Cardiac muscle cell (in vitro differentiated cells and primary cell): ENCODE measurements at places on chromosomes 3 and 15. TPM values are rescaled to one million over a fixed set of nuclear protein-coding genes. Genes with fewer than 3 reads are reported as not detected.

Gene CPNE9
- not detected in 2 replicates for total RNA-seq

Gene ZNF662
- 0.14 and 0.21 TPM in 2 replicates for total RNA-seq

Gene EPM2AIP1
- total RNA-seq: 24.2 and 30.7 TPM in 2 replicates

Gene P2RY12
- total RNA-seq: not detected in 2 replicates

Gene SKOR1
- 0.85 and 1.1 TPM in 2 replicates for total RNA-seq

Gene NMNAT3
- total RNA-seq: 5.0 and 16.0 TPM in 2 replicates

Gene UCN2
- 0.81 and 1.1 TPM in 2 replicates for total RNA-seq

Gene FANCD2
- total RNA-seq: 14.8 and 84.3 TPM in 2 replicates

Gene ZDHHC3
- total RNA-seq: 50.2 and 60.3 TPM in 2 replicates

Gene ERICH6
- total RNA-seq: 0.18 TPM in 1 of 2 replicates, not detected in the other

Gene CLEC3B
- 1.3 TPM in 1 of 2 replicates, not detected in the other for total RNA-seq

Gene MOBP
- total RNA-seq: not detected in 2 replicates

Gene EFCC1
- 0.11 TPM in 1 of 2 replicates, not detected in the other for total RNA-seq

DNA sequence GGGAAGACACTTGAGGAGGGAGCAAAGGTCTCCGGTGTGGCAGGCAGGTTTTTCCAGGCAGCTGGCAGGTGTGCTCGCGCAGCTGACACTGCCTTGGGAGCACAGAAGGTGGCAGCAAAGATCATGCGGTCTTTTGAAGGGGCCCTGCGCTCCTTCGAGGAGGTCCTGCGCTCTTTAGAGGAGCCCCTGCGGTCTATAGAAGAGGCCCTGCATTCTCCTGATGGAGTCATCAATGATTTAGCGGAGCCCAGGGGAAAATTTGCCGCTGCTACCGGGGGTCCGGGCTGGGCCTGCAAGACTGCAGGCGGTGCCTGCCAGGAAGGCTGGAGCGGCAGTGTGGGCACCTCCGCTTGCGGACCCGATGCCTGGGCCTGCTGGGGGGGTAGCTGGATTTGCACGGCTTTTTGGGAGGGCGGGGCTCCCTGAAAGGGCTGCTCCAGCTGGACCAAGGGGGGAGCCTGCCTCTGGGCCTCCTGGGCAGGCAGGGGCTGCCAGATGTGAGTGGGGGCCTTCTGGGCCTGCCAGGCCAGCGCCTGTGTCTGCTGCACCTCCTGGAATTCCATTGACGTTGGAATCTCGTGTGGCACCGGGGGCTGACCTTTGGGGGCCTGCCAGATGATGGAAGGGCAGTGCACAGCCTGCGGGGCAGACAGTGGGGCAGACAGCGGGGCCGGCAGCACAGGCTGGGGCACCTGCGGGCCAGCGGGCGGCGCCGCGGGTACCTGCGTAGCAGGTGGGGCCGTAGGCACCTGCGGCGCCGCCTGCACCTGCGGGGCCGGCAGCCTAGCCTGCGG lies 2.1 kb downstream of the MAGEL2 start:
- H3K36me3 ChIP-seq: no peaks in the 10 kb centered on the region
- H3K4me1 ChIP-seq: no peaks in the 10 kb centered on the region
- peak; percentile 39 for DNase-seq

DNA sequence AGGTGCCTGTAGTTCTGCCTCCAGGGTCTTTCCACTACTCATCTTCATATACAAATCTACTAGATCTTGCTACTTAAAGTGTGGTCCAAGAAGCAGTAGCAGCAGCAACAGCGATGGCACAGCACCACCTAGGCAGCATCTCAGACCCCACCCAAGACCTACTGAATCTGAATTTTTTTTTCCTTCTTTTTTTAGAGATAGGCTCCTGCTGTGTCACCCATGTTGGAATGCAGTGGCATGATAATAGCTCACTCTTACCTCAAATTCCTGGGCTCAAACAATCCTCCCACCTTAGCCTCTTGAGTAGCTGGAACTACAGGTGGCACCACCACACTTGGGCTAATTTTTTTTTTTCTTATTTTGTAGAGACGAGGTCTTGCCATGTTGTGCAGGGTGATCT lies 346.7 kb upstream of the TGFBR2 start:
- peaks cover 12% of the 10 kb centered on the region for H3K4me1 ChIP-seq
- no peaks in the 10 kb centered on the region for H3K27me3 ChIP-seq
- H3K36me3 ChIP-seq: no peaks in the 10 kb centered on the region
- H3K4me3 ChIP-seq: no peak overlapping the region
- H3K27ac ChIP-seq: no peak overlapping the region

- H3K36me3 ChIP-seq: no peaks in the 10 kb centered on the region
- no peaks in the 10 kb centered on the region for H3K4me1 ChIP-seq
- H3K4me3 ChIP-seq: no peak overlapping the region
- DNase-seq: no peak
- H3K27me3 ChIP-seq: no peaks in the 10 kb centered on the region
These were observed 163.0 kb upstream of the TMCO5A start for GRCh38 chr15:37771465-37771864.

GRCh38 chr15:80744826-80745225 lies 34.3 kb upstream of the CEMIP start:
- no peak overlapping the region for H3K4me3 ChIP-seq
- no peak overlapping the region for H3K27ac ChIP-seq
- peak; percentile 26 for DNase-seq
- H3K4me1 ChIP-seq: no peaks in the 10 kb centered on the region
- no peaks in the 10 kb centered on the region for H3K36me3 ChIP-seq

DNA sequence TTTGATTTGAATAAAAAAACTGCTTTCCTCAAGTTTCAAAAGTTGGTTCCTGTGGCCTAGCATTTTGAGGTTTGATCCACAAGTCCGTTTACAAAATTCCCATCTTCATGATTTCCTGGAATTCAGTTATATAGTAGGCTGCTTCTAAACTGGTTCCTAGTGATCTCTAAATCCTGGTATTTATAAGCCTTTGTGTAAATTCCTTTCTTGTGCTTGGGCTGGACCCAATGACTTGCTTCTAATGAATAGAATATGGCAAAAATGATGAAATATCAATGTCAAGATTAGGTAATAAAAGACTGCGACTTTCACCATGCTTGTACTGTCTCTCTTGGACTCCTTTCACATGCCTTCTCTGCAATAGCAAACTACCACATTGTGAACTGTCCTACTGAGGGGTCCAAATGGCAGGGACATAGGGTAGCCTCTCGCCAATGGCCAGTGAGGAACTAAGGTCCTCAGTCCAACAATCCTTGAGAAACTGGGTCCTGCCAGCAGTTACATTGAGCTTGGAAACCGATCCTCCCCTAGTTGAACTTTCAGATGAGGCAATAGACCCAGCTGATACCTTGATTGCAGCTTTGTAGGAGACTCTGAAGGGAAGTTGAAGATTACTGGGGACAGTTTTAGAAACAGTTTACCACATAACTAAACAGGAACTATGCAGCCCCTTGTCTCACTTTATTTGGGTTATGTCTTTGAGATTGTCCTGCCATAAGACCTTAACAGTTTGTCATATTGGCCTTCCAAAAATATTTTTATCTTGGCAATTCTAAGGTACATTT lies 303.9 kb upstream of the TBC1D5 start:
- no peaks in the 10 kb centered on the region for H3K4me1 ChIP-seq
- no peaks in the 10 kb centered on the region for H3K36me3 ChIP-seq
- H3K4me3 ChIP-seq: no peak overlapping the region
- no peak overlapping the region for H3K27ac ChIP-seq
- no peak for DNase-seq

GRCh38 chr3:46830801-46831200 lies 32.4 kb downstream of the MYL3 start:
- no peaks in the 10 kb centered on the region for H3K4me1 ChIP-seq
- no peak for DNase-seq
- H3K36me3 ChIP-seq: peaks cover 81% of the 10 kb centered on the region
- H3K27me3 ChIP-seq: no peaks in the 10 kb centered on the region
- peak overlapping the region; percentile 43 for H3K27ac ChIP-seq

DNA sequence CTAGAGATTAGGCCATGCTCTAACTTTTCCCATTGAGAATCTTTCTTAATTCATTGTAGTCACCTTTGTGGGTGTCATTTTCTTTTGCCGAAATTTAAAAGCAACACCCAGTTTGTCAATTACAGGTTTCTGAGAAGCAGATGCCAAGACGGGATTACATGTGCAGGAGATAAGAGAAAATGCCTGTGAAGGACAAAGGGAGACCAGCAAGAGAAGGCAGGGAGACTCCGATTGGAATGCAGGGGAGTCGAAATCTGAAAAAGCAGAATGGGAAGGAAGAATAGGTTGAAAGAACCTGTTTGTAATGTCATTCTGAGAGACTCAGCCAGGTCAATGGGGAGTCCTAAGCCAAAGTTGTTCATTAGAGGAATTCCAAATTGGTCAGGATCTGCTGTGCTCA lies 3.6 kb upstream of the DPH6 start:
- no peaks in the 10 kb centered on the region for H3K27me3 ChIP-seq
- no peaks in the 10 kb centered on the region for H3K36me3 ChIP-seq
- peak overlapping the region; percentile 14 for H3K27ac ChIP-seq
- DNase-seq: no peak
- H3K4me3 ChIP-seq: no peak overlapping the region

DNA sequence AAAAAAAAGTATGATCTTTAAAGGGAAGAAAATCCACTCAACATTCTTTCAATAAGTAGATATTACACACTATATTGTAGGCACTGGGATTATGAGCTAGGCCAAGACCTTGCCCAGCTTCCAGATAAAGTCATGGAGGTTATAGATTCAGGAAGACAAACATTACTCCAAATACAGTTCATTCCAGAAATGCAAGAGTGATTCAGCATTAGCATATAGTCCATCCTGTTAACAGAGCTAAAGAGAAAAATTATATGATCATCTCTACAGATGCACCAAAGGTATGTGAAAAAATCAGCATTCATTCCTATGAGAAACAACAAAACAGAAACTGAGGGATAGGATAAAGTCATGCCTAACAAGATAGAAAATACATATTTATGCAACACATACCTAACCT lies 42.1 kb upstream of the NSMCE3 start:
- H3K4me1 ChIP-seq: no peaks in the 10 kb centered on the region
- DNase-seq: no peak
- H3K27me3 ChIP-seq: no peaks in the 10 kb centered on the region
- H3K4me3 ChIP-seq: no peak overlapping the region
- H3K27ac ChIP-seq: no peak overlapping the region
- H3K36me3 ChIP-seq: no peaks in the 10 kb centered on the region

GRCh38 chr3:100231668-100232067 lies 29.1 kb upstream of the TBC1D23 start:
- H3K4me3 ChIP-seq: no peak overlapping the region
- no peaks in the 10 kb centered on the region for H3K36me3 ChIP-seq
- H3K27ac ChIP-seq: no peak overlapping the region
- no peaks in the 10 kb centered on the region for H3K4me1 ChIP-seq
- no peaks in the 10 kb centered on the region for H3K27me3 ChIP-seq
- DNase-seq: no peak

- H3K4me1 ChIP-seq: peaks cover 5% of the 10 kb centered on the region
- H3K4me3 ChIP-seq: no peak overlapping the region
- no peak for DNase-seq
- no peak overlapping the region for H3K27ac ChIP-seq
- no peaks in the 10 kb centered on the region for H3K27me3 ChIP-seq
These were observed 408.8 kb downstream of the OCA2 start for GRCh38 chr15:27690290-27690689.

GRCh38 chr15:74429781-74430400 lies 3.9 kb downstream of the SEMA7A start:
- peaks cover 18% of the 10 kb centered on the region for H3K4me1 ChIP-seq
- no peaks in the 10 kb centered on the region for H3K27me3 ChIP-seq
- H3K4me3 ChIP-seq: no peak overlapping the region
- DNase-seq: no peak
- H3K27ac ChIP-seq: no peak overlapping the region

- H3K4me3 ChIP-seq: no peak overlapping the region
- H3K36me3 ChIP-seq: peaks cover 37% of the 10 kb centered on the region
- H3K27ac ChIP-seq: no peak overlapping the region
- no peak for DNase-seq
- no peaks in the 10 kb centered on the region for H3K4me1 ChIP-seq
These were observed 51.9 kb downstream of the USP8 start for GRCh38 chr15:50476143-50476542.

DNA sequence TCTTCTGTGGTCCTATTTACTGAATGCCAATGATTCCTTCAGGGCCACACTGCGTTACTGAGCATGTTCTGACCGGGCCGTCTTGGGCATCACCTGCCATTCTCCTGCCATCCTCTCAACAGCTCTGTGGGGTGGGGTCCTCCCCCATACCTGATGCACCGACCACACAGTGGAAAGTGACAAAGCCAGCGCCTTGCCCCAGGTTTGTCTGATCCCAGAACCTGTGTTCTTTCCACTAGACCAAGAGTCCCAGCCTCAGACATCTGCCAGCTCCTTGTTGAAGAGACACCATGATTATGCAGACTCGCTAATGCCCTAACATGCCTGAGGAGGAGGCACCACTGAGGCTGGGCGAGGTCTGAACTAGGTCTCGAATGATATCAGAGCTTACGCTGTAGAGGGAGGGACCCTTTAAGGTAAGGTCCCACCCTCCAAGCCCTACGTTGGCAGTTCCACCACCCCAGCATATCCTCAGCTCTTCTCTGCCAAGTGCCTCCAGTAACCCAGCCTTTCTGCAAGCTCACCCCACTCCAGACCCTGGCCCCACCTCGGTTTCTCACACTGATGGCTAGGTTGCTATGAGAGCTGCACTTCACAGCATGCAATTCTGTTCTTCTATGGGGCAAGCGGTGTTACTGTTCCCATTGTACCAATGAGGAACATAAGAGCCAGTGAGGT lies 29.8 kb upstream of the PLXNA1 start:
- peaks cover 4% of the 10 kb centered on the region for H3K4me1 ChIP-seq
- H3K27me3 ChIP-seq: no peaks in the 10 kb centered on the region
- no peak for DNase-seq
- no peak overlapping the region for H3K4me3 ChIP-seq

- DNase-seq: no peak
- H3K27me3 ChIP-seq: no peaks in the 10 kb centered on the region
- H3K4me3 ChIP-seq: no peak overlapping the region
- peaks cover 11% of the 10 kb centered on the region for H3K4me1 ChIP-seq
- H3K36me3 ChIP-seq: no peaks in the 10 kb centered on the region
These were observed 11.4 kb downstream of the MYO5C start for GRCh38 chr15:52284164-52284563.

DNA sequence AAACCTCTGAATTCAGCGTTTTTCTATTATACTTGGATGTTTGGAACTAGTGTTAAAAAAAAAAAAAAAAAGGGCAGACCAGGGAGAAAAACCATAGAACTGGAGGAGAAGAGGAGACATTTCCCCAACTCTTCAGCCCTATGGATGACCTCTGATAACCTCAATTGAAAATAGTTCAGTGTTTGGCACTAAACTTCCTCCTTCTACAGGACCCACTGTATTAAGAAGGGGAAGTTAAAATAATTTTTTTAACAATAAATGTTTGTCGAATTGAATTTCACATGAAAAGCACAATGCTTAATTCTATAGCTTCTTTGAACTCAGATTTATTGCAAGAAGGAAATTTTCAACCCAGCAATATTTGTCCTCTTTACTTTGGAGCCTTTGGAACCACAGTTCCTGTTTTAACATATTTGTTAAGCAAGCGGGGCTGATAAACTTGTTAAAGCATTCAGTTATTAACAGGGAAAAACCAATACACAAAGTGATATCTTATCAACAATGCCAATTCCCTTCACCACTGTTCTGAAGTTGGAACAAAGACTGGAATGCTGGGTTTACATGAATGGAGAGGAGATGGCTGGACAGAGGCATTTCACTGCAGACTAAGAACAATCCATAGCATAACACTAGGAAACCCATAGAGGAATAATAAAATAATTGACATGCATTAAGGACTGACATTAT lies 3.1 kb upstream of the A4GNT start:
- H3K27ac ChIP-seq: no peak overlapping the region
- H3K27me3 ChIP-seq: no peaks in the 10 kb centered on the region
- H3K36me3 ChIP-seq: no peaks in the 10 kb centered on the region

GRCh38 chr15:74657846-74658245 lies 38.0 kb downstream of the EDC3 start:
- no peak overlapping the region for H3K4me3 ChIP-seq
- DNase-seq: peak; percentile 20
- H3K27ac ChIP-seq: peak overlapping the region; percentile 56
- H3K36me3 ChIP-seq: no peaks in the 10 kb centered on the region
